ENCODE measurements at places on chromosomes 4 and X.

GRCh38 chr4:57191523-57192034 lies 81.4 kb upstream of the IGFBP7 start:
- no peak for DNase-seq

GRCh38 chrX:149881081-149881711 lies at the start of gene MAGEA8:
Gene MAGEA8 (plus strand): TSS chrX:149881183. CDS start chrX:149884273, 3,090 bp downstream.
- no peak for DNase-seq

GRCh38 chrX:103839404-103839803 lies 7.3 kb upstream of the RAB9B start:
- no peak for DNase-seq

DNA sequence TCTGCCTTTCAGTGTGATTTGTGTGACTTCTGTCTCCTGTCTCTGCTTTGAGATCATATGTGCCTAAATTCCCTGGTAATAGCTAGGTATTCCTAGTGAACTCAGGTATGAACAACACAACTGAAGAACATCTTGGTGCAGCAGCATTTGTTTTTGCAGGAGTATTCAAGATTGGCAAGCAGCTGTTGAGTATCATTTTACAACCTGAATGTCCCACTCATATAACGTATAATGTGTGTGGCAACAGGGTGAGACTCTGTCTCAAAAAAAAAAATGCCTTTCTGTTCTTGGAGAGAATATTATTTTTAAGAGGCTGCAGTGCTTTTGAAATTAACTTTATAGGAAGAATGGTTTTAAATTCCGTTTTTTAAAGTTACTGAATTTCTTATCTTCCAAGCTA lies 7.7 kb downstream of the LSM6 start:
- no peak for DNase-seq

GRCh38 chr4:140679576-140679975 lies 76.6 kb downstream of the TBC1D9 start:
- no peak for DNase-seq

DNA sequence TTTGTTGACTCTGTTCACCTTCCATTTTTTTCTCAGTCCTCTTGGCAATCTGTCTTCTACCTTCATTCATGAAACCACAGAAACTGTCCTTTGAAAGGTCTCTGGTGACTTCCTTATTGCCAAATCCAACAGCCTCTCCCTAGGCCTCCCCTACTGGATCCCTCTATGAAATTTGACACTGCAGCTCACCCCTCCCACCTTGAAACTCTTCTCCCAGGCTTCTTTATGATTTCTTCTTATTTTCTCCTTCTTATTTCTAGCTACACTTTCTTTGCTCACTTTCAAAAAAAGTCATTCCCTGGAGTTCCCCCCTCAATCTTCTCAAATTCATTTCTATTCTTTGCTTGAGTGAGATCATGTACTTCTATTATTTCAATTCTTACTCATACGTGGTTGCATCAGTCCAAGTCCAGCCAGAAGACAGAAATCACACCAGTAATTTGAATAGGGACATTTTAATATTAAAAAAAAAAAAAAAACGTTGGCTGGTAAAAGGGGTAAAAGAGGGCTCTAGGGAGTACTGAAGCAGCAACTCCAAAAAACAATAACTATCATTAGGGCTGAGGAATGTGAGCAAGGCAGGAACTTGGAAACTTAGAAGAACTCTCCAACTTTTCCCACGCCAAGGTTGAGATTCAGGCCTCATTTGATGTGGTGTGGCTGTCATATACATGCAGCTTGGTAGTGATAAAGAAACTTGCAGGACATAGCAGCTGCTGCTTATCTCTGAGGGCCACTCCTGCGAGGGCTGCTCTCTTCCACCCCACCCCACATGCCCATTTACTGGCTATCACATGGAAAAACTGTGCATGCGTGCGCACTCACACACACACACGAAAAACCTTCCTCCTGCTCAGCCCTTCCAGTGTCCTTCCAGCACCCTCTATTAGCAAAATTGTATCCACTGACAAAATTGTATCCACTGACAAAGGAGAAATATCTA lies 169.8 kb upstream of the GALNT7 start:
- DNase-seq = no peak

DNA sequence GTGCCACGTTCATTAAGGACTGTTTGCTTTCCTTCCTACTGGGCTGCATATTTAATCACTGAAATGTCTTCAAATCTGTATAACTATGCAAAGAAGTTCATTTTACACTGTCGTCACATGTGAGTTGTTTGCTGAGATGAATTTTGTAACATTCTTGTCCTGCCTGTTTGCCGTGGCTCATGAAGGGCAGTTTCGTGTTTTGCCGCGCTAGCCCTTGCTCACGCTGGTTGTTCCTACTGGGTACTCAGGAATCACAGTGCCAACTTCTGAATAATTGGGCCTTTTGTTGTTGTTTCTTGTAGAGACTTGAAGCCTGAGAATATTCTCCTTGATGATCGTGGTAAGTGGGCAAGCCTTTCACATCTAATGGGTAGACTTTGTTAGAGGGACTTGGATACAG lies 52.2 kb downstream of the HTT-AS start:
- no peak for DNase-seq

GRCh38 chr4:139711461-139711860 lies 45.8 kb downstream of the MGST2 start:
- no peak for DNase-seq

- no peak for DNase-seq
These were observed 3.0 kb downstream of the GPC4 start for GRCh38 chrX:133412246-133412645.

DNA sequence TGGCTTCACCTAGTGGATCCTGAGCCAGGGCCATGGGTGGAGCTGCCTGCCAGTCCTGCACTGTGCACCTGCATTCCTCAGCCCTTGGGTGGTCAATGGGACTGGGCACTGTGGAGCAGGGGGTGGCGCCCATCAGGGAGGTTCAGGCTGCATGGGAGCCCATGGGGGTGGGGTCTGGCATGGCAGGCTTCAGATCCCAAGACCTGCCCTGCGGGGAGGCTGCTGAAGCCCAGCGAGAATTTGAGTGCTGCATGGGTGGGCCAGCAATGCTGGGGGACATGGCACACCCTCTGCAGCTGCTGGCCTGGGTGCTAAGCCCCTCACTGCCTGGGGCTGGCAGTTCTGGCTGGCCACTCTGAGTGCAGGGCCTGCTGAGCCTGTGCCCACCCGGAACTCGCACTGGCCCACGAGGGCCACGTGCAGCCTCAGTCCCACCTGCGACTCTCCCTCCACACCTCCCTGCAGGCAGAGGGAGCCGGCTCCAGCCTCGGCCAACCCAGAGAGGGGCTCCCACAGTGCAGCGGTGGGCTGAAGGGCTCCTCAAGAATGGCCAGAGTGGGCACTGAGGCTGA lies 270.0 kb downstream of the CENPC start:
- no peak for DNase-seq

DNA sequence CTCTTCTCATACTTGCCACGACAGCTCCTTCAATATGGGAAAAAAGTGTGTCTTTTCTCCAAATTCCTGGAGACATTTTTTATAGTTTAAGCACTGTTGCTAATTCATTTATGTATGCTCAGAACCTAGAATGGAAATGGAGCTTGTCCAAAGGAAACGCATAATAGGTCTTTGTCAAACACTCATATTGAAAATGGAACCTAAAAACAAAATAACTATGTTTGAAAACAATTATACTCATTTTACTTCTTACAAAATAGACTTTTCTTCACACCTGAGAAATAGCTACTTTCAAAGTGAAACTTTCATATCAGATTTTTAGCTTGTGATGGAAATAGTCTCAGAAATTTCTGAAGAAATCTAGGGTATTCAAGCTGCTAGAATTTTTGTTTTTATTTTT lies 529.7 kb upstream of the BOD1L1 start:
- DNase-seq = no peak

DNA sequence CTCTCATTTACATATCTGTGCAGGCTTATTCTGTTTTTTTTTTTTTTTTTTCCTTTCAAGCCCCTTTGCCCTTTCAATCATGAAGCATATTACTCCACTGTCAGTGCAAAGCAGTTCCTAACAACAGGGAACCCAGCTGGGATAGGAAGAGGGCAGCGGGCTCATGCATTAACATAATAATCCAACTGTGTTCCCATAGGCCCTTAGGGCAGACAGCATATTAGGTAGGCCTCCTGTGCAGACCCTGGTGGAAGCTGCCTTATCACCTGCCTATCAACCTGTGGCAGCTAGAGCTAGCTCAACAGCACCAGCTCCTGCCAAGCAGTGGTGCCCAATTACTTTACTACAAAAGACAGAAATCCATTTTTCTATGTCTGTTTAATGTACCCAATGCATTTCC lies 49.3 kb downstream of the SLC10A7 start:
- DNase-seq = no peak

DNA sequence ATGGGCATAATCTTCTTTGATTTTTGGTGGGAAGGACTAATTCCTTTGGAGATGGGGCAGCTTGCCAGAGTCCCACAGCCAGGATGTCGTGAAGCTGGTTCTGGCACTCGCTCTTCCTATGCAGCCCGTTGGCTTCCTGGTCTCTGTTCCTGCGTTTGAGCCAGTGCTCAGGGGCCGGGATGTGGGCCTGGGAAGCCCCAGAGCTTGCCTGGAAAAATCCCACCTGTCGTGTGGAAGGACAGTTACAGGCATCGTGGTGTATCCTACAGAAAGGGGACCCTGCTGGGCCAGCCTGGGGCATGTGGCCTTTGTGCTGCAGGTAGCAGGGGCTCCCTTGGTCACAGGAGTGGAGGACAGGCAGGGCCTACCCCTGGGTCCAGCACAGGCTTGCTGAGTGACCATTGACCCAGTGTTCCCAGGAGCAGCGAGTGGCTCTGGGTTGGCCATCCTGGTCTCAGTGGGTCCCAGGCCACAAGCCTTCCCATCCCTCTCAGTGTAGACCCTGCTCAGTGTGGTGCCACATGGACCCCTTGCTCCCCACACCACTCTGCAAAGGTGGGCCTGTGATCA lies 50.2 kb downstream of the ADRA2C start:
- no peak for DNase-seq

GRCh38 chr4:87502580-87503238 lies 26.5 kb downstream of the SPARCL1 start:
- no peak for DNase-seq

DNA sequence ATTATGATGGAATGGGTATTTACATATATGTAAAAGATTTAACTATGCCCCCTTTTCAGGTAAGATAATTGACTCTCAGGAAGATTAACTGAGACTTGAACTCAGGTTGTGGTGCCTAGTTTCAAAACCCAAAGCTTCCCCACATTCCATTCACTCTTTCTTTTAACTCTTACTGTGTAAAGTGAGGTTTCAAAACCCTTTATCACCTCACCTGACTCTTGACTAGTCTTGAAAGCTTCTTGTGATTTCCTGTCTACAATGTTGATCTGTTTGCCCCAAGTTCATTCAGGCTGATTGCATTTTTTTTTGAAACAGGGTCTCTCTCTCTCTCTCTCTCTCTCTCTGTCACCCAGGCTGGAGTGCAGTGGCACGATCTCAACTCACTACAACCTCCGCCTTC lies 40.5 kb upstream of the RAPGEF2 start:
- no peak for DNase-seq

GRCh38 chr4:10596586-10597290 lies 87.8 kb downstream of the CLNK start:
- DNase-seq = no peak

DNA sequence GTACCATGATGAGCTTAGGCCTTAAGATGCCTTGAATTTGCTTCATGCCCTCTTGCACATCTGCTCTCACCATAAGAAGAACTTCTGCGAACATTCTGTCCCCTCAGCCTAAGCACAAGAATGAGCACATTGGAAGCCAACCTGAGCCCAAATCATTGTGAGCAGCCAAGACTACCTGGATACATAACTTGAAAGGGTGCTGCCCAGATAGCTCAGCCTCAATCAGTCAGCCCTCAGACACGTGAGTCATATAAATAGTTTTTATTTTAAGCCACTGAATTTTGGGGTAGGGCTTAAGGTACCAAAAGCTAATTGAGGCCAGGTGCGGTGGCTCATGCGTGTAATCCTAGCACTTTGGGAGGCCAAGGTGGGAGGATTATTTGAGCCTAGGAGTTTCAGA lies 27.5 kb upstream of the BBS12 start:
- DNase-seq = no peak

DNA sequence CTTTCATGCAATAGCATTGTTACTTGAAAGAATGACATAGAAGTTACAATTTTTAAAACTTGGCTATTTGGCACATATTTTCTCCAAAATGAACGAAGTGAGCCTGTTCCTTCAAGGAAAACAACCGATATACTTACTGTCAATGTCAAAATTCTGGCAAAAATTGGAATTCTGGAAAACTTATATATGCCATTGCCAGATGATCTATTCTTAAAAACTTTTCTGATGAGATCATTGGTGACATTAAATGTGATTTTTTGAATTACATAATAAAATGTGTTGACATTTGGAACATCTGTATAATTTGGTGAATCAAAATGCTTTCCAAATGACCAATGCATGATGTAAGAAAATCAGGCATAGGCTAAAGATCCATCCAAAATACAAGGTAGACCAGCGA lies 209.0 kb downstream of the SCFD2 start:
- no peak for DNase-seq

GRCh38 chr4:154877110-154877760 lies 96.2 kb downstream of the RBM46 start:
- DNase-seq = no peak

DNA sequence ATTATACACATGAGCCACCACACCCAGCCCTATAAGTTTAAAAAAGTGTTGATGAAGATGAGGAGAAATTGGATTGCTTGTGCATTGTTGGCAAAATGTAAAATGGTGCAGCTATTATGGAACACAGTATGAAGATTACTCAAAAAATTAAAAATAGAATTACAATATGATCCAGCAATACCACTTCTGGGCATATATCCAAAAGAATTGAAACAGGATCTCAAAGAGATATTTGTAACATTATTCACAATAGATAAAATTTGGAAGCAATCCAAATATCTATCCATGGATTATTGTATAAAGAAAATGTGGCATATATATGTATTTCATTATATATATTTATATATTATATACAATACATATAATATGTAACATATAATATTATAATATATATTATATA lies 515.6 kb upstream of the GNPDA2 start:
- DNase-seq = no peak

- no peak for DNase-seq
These were observed 22.8 kb upstream of the FGF2 start for GRCh38 chr4:122803788-122804208.

DNA sequence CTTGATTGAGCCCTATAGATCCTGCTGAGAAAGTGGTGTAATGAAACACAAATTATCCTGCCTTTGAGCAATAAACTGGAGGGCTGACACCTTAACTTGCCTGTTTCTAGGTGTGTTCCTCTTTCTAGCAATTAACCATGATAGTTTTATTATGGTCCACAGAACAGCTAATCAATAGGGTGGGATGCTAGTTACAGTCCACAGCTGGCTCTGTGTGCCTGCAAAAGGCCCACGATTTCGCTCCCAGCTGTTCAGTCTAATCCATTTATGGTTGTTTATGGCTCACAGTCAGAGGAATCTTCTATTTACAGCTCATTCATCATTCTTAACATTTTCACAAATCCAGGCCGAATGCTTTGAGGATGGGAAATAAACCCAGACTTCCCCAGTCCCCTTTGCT lies 674.9 kb downstream of the SMARCA1 start:
- no peak for DNase-seq

All from activated naive CD4-positive, alpha-beta T cell treated with Interleukin-2 at 50 U/mL for 16 hours (primary cell).